ENCODE measurements at places on chromosomes 11 and 22.

DNA sequence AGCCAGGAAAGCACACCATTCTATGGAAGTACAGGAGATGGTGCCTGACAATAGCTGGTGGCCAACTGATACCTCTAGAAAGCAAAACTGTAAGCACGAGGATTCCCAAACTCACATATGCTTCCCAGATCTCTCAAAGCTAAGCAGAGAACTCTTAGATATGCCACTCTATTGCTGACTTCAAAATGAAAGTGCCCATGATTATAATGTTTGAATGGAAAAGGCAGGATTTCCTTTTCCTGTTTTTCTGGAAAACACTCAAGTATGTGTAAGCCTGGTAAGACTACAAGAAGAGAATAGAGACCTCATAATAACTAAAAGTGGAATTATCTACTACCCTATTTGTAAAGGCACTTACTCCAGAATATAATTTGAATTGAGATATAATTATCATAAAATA lies 2.6 kb upstream of the CARD18 start:
- no peak for DNase-seq

- peak; percentile 88 for DNase-seq
These were observed 7.0 kb upstream of the MALAT1 start for GRCh38 chr11:65491614-65492386.

- DNase-seq = no peak
These were observed 97.1 kb downstream of the KCNQ1 start for GRCh38 chr11:2541881-2542361.

GRCh38 chr11:8061555-8062428 lies 19.2 kb upstream of the TUB start:
- DNase-seq = no peak

- no peak for DNase-seq
These were observed 54.2 kb downstream of the NAV2 start for GRCh38 chr11:19766810-19767209.

- no peak for DNase-seq
These were observed 10.2 kb downstream of the GLB1L2 start for GRCh38 chr11:134341805-134342571.

DNA sequence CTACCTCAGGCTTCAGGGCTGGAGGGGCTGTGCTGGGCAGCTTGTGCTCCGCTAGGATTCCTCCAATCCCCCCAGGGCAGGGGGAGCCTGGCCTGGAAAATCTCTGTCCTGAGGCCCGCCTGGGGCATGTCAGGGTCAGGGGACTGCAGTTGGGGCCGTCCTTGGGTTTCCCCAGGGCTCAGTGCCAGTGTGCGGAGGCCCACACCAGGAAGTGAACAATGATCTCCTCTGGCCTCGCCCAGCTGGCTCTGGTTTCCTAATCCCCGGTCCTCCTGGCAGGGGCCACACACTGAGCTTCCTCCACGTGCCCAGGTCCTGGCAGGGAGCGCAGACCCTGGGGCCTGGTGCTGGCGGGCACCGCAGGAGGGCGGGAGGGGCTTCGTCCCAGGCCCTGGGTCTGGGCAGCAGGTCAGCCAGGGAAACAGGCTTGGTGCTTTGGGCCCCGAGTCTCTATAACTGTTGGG lies 1.4 kb upstream of the MUC2 start:
- peak; percentile 9 for DNase-seq

GRCh38 chr11:66915866-66916265 lies 42.3 kb downstream of the PC start:
- no peak for DNase-seq

GRCh38 chr22:21964234-21964633 lies 11.6 kb upstream of the PPM1F start:
- DNase-seq = no peak

- no peak for DNase-seq
These were observed 120.9 kb downstream of the ME3 start for GRCh38 chr11:86551288-86552092.

- no peak for DNase-seq
These were observed 127.7 kb downstream of the MN1 start for GRCh38 chr22:27673839-27674238.

- DNase-seq = no peak
These were observed 68.7 kb downstream of the WT1 start for GRCh38 chr11:32366666-32367065.

- DNase-seq = no peak
These were observed 942.0 kb upstream of the CCDC90B start for GRCh38 chr11:84227970-84228665.

- DNase-seq = peak; percentile 59
These were observed at the start of gene CTSF for GRCh38 chr11:66568124-66568916. CTSF (minus strand) TSS chr11:66568606; CDS start chr11:66568486, 120 bp downstream.

All from NCI-H460 (cell line).